ENCODE measurements at places on chromosomes 2 and 18.

GRCh38 chr2:181500201-181500600 is 43.0 kb downstream of the ITGA4 start:
- no peak for DNase-seq

- DNase-seq: no peak
Observed at GRCh38 chr2:11517906-11518305, 15.9 kb upstream of the GREB1 start.

DNA sequence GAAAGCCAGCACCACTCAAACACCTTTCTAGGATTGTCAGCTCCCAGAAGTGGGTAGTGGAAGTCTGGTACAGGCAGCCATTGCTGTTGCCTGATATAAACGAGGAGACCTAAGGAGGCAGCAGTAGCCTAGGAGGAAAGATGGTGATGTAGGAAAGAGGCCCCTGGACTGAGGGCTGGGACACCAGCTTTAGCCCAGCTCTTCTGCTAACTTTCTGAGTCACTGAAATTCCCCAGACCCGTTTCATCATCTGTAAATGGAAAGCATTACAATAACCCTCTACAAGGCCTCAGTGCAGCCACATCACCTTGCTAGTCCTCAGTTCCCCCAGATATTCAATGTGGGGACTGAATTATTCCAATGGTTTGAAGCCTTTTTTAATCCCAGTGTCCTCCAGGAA is 336.5 kb downstream of the TNS1 start:
- DNase-seq: no peak

- no peak for DNase-seq
Observed at GRCh38 chr18:21833604-21834298, 93.2 kb downstream of the MIB1 start.

- DNase-seq: no peak
Observed at GRCh38 chr2:190722835-190723234, 74.0 kb downstream of the NAB1 start.

GRCh38 chr2:98921062-98921461 is 15.0 kb downstream of the CRACDL start:
- DNase-seq: no peak

DNA sequence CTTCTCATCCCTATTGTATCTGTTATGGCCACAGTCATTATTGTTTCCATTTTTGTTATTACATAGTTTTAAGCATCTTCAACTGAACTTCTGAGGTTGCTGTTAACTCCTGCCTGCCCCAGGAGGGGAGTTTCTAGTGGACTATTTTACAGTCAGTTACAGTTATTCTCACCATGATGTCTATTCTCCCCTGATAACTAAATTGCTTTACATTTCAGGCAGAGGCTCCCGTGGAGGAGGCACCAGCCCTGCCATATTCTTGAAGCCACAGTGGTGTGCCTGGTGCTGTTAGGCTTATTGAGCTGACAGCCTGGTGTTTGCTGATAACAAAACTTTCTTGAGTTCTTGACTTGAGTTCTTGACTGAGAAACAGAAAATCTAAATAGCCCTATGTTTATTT is 256.4 kb downstream of the TFCP2L1 start:
- DNase-seq: no peak

GRCh38 chr2:51301381-51301780 is 269.4 kb upstream of the NRXN1 start:
- DNase-seq: no peak

- DNase-seq: no peak
Observed at GRCh38 chr2:104919127-104919526, 65.2 kb downstream of the POU3F3 start.

- DNase-seq: no peak
Observed at GRCh38 chr2:190959911-190960788, 53.8 kb downstream of the STAT1 start.

DNA sequence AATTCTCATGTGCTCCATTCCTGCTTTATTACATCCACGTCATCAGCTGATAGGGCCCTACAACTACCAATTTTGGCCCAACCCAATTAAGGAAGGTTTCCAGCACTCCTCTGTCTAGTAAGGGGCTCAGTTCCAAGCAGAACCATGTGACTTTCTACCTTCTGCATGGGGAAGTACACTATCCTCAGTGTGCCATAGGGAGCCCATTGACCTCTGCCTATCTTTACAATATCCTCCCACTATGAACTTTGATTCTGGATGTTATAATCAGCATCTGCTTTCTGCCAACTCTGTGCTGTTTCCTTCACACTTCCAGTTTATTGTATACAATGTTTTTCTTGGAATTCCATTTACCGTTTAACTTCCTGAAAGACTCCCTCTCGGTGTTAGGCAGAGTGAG is 53.9 kb upstream of the GCFC2 start:
- no peak for DNase-seq

GRCh38 chr2:172193331-172194089 is 90.8 kb upstream of the DLX2 start:
- no peak for DNase-seq

- no peak for DNase-seq
Observed at GRCh38 chr2:160387558-160388262, 105.9 kb downstream of the RBMS1 start.

DNA sequence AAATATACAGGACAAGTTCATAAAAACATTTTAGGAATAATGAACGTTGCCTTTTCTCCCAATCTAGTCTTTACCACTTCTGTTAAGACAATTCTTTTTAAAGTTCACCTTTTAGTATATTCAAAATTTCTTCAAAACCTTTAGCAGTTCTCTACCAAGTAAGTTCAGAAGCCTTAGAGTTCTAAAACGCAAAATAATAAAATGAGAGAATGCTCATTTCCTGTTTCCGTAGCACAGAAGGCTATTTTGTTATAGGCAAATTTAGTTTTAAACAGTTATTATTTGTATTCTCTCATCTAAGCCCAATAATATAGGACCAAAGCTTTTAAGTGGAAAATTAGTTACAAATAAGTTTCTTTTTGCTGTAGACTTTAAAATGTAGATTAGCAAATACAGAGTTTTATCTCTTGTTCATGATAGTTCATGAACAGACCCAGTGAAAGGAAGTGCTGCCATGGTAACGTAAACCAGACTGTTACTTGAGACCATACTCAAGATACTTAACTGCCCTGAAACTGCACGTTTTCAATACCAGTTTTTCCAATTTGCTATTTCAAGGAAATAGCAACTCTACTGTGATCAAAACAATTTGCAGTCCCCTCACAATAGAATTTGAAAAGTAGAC is 173.1 kb upstream of the STON1 start:
- DNase-seq: no peak

GRCh38 chr2:154692927-154693326 is 5.6 kb upstream of the KCNJ3 start:
- no peak for DNase-seq

DNA sequence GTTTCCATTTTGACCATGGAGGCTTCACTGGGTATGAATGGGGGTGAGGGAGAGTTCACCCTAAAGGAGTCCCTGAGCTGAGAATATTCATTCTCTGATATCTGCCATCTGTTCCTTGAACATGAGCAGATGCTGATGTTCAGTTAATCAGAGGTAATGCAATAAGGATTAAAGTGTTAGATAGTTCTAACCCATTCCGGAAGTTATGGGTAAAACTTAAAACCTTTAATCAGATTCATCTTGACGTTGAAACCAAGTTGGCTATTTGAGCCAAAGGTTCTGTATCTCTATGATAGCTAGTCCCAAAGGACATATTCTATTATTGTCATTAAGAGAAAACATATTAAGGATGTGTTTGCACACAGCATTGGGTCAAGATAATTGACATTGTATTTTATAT is 268.9 kb downstream of the PLCL1 start:
- no peak for DNase-seq

DNA sequence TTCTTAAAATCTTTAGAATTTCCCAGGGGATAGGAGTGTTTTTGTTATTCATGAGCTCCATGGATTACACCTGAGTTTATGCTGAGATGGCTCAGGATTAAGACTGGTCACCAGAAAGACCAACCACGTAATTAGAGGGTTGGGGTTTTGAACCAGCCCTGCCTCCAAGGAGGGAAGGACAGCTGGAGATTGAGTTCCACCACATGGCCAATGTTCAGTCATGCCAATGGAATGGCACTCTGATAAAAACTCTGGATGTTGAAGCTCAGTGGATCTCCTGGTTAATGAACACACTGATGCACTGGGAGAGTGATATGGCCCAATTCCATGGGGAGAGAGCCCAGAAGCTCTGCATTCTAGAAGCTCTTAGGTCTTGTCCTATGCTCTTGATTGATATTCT is 38.7 kb upstream of the PTPN4 start:
- DNase-seq: no peak

- DNase-seq: no peak
Observed at GRCh38 chr18:58616446-58616845, 12.4 kb downstream of the ALPK2 start.

GRCh38 chr18:70428439-70428838 is 139.6 kb downstream of the SOCS6 start:
- DNase-seq: no peak

- no peak for DNase-seq
Observed at GRCh38 chr2:178700922-178701342, 106.3 kb downstream of the TTN start.

DNA sequence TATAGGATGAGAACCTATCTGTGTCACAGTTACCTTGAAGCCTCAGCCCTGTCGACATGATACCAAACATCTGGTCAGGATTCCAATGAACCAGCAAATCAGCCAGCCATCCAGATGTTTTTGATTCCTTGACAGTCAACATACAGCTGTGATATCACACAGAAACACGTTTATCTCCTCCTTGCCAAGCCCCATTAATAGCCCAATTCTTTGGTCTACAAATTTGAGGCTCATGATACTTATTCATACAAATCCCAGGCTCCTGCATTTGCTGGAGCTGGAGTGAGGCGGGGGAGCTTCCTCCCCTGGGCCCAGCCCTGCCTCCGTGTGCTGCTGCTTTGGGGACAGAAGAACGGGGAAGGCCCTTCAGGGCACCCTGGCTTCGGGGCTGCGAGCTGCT is 611.6 kb upstream of the SALL3 start:
- no peak for DNase-seq

GRCh38 chr2:81942136-81942680 is 1637.7 kb upstream of the LRRTM1 start:
- DNase-seq: no peak

- no peak for DNase-seq
Observed at GRCh38 chr2:31212659-31213600, 4.4 kb downstream of the CAPN14 start.

DNA sequence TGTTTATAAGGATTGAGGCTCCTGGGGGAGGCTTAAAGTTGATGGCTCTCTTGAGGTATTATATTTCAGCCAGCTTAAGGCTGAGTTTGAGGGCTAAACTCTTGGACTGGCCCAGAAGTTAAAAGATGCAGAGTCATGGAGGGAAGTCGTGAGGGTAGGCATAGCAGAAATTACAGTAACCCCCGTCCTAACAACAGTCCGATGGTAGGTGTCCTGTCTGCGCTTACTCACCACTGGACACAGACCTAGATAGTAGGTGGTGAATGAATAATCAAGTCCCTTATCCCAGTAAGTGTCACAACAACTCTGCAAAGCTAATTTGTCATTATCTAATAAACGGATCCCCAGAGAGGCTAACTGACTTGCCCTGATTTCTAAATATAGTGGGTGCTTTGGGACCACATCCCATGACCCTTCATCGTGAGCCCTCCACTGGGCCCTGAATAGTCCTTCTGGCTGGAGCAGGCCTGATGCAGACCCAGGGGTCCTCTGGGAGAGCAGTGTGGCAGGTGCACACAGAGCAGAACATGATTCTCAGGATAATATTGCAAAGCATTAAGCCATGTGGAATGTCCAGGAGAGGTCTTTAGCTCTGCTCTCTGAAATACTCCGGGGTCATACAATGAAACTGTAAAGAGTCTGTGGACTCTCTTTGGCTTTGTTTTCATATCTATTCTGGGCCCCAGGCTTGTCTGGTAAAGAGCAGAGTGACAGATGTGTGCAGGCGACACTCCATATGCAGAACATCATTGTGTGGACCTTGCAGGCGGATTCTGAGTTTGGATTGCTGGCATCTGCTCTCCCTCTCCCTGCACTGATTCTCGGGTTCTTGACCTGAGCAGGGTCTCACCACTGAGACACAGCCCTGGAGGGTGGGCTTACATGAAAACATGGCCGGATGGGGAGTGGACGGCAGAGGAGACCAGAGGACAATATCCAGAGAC is 98.1 kb downstream of the RNF144A start:
- DNase-seq: no peak

DNA sequence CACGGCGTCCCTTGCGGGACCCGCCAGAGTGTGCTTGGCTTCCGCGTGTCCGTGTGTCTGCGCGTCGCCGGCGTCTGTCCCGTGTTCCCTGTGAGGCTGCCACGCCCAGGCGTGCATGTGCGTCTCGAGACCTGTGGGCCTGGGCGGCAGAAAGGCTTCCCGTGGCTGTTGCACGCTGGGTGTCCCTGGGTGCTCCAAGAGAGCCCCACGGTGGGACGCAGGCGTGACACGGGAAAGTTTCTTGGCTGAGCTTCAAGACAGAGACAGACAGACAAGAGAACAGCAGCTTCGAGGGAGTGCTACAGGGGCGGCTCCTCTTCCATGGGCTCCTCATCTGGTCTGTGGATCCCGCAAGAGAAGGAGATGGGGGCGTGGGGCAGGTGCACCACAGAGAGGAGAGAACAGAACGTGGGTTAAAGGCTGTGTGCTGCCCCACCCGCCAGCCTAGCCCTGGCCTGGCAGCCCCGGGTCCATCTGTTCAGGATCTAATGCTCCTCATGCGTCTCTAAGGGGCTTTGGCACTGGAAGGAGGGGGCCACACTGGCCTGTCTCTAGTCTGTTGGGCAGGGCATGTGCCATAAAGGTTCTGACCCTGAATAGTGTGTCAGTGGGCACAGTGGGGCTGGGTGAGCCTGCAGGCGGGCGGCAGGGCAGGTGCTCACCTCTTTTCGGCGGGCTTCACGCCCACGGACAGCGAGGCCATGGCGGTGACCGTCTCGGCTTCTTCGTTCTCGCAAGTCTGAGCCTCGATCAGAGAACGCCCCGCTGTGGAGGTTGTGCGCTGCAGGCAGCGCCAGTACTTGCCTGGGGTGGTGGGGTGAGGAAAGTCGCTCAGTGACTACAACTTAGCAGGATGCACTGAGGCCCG is 205.1 kb downstream of the TWIST2 start:
- DNase-seq: no peak

DNA sequence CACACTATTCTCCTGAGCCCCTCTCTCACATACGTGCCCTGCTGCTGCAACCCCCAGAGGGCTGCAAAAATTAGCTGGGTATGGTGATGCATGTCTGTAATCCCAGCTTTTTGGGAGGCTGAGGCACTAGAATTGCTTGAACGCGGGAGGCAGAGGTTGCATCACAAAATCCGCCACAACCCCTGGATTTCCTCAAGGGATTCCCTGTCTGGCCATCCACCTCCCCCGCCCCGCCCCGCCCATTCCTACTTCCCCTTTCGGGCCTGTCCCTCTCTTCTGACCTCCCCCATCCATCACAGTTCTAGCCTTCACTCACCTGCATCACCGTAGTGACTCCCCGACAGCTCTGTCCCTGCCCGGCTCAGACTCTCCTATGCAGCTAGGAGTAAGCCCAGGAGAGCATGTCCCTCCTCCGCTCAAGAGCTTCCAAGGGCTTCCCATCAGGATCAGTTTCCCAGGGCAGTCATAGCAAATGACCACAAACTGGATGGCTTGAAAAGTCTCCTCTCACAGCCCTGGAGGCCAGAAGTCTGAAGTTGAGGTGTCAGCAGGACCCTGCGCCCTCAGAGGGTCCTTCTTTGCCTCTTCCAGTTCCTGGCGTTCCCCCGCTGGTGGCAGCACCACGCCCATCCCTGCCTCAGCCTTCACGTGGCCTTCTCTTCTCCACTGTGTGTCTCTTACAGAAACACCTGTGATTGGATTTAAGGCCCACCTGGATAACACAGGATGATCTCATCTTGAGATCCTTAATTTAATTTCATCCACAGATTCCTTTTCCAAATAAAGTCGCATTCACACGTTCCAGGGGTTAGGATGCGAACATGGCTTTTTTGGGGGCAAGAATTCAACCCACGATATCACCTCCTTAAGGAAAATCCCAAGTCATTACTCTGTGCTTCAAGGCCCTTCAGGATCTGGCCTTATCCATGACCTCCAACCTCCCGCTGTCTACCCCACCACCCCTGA is 58.5 kb downstream of the HS1BP3 start:
- no peak for DNase-seq
